ENCODE measurements at places on chromosomes 16 and 17. TPM values are rescaled to one million over a fixed set of nuclear protein-coding genes. Genes with fewer than 3 reads are reported as not detected.

Gene FAM234A
- 26.5 TPM for total RNA-seq

Gene SLC2A4
- not detected for total RNA-seq

Gene P2RX1
- total RNA-seq, result 2.3 TPM

GRCh38 chr17:22145605-22146178, 453.4 kb downstream of the KCNJ18 start:
- DNase-seq, result no peak

Gene STAC2
- total RNA-seq, result not detected

DNA sequence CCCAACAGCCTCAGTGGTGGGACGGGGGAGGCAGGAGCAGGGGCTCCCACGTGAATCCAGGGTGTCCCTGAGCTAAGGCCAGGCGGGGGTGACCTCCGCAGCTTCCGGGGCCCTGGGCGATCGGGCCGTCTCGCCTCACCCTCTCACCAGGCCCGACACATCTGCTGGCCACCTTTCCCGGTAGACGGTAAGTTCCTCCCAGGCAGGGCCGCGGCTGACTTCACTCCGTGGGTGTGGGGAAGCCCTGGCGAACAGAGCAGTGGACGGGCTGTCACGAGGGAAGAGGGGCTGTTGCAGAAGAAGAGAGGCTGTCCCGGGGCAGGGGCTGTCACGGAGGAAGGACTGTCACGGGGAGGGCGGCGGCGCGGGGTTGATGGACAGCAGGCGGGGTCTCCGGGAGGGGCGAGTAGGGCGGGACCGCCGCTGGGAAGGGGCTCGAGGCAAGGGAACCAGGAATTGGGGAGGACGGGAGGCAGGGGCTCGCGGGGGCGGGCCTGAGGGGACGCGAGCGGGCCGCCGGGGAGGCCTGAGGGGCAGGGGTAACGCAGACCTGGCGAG, 498 bp downstream of the PKMYT1 start:
- DNase-seq, result no peak

Gene KRTAP3-2
- not detected for total RNA-seq

DNA sequence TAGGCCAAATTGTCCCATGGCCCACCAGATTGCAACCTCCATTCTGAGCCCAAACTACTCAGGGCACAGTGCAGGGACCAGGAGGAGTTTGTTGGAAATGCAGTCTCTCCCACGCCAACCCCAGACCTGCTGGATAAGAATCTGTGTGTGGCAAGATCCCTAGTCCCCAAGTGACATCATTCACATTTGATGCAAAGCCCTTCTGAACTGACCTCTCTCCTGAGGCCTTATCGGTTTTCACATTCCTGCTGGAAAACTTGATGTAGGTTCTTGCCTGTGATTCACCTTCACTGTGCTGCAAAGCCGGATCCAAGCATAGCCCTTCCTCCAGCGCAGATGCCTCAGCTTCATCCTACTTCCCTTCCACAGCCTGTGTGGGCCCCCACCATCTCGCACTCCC, 6.6 kb upstream of the SHCBP1 start:
- no peak for DNase-seq

DNA sequence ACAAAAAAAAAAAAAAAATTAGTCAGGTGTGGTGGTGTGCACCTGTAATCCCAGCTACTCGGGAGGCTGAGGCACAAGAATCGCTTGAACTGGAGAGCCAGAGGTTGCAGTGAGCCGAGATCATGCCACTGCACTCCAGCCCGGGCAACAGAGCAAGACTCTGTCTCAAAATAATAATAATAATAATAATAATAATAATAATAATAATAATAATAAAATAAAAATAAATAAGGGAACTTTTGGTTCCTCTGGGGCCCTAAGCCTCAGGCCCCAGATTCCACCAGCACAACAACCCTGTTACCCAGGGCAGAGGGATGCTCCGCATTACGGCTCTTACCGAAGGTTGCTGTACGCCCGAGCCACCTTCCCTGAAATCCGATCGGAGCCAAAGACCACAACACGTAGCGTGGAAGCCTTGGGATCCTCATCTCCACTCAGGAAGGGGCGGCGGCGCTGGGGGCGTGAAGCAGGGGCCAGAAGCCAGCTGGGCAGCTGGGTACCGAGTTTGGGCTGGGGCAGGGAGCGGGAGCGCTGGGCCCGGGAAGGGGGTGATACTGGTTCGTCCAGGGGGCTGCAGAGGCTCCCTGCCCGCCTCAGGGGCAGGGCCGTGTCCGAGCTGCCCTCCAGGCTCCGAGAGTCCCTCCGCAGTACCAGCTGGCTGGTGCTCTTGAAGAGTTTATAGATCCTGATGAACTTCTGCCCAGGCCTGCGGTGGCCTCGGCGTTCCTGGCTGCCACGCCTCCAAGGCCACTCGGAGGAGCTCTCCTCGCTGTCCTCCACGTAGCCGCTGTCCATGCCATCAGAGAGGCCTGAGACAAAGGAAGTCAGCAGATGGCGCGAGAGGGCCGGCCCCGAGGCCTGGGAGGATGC, 20.6 kb upstream of the PIK3R6 start:
- DNase-seq, result no peak

- DNase-seq, result no peak
These were observed 182.0 kb downstream of the SEC14L1 start for GRCh38 chr17:77322514-77323412.
